NCI-H1092 (cell line): ENCODE measurements at places on chromosomes 5 and 9.

DNA sequence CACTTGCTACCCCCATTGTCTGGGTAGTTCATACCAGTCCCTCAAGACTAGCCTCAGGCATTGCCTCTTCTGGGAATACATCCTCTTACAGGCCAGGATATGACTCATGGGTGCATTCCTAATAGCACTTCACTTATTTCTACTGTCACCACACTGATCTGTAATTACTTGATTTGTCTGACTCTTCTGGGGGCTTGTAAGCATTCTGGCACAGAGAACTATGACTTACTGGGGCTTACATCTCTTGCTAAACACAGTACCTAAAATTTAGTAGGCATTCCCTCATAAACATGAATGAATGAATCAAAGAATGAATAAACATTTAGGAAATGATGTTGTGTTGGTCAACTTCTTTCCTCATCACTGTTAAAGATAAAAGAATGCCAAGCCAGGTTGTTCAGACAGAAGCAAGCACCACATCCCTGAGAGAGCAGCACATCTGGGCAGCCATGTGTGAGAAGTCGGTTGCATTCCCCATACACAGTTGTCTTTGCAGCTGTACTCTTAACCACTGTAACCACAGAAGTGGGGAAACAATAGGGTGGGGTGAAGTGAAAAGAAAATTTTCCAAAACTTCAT lies 27.6 kb downstream of the IL7R start:
- no peak for DNase-seq

DNA sequence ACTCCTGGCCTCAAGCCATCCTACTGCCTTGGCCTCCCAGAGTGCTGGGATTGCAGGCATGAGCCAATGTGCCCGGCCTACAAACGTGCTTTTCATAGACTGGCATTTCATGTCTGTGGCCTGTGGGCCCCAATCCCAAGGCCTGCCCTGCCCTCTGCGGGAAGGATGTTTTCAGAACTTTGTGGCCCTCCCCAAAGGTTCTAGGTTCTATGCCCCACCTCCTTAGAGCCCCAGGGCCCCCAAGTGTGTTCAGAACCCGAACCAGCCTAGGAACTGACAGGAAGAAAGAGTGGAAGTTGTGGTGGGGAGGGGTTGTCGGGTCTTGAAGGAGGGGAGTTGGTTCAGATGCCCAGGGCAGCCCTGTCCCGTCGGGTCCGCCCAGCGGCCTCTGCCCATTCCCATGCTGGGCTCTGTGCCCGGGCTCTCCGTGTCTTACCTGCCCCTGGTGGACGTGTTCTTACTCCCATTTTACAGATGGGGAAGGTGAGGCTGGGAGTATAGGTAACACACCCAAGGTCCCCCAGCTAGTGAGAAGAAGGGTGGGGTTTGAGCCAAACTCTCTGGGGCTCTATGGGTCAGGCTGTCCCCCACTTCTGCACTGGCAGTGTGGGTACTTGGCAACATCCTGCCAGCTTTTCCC lies 175.8 kb upstream of the IER5L start:
- DNase-seq: no peak

DNA sequence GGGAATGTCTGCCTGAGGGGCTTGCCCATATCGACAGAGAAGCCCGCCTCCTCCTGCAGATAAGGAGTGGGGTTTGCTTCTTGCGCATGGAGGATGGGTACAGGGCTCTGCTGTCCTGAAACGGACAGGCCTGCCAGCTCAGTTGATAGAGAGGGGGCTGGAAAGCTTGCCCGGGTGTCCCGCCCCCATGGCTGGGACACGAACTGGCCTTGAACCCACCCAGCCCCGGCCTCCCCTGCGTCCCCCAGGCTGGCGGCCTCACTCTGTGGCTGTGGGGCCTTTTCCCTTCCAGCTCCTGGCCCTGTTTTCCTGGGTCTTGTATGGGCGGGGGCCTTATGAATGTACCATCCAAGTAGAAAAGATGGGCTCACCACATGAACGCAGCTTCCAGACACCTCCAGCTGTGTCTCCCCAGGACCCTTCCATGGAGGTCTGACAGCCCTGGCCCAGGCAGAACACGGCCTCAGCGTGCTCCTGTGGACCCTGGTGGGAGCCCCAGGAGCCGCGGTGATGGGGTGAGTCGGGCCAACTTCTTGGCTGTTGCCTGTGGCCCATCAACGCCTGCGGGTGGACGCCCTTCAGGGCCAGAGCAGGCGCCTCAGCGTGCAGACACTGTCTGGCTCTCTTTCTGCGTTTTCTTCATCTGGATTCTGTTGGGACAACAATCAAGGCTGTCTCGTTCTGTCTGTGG lies 15.9 kb upstream of the SLC2A6 start:
- no peak for DNase-seq

DNA sequence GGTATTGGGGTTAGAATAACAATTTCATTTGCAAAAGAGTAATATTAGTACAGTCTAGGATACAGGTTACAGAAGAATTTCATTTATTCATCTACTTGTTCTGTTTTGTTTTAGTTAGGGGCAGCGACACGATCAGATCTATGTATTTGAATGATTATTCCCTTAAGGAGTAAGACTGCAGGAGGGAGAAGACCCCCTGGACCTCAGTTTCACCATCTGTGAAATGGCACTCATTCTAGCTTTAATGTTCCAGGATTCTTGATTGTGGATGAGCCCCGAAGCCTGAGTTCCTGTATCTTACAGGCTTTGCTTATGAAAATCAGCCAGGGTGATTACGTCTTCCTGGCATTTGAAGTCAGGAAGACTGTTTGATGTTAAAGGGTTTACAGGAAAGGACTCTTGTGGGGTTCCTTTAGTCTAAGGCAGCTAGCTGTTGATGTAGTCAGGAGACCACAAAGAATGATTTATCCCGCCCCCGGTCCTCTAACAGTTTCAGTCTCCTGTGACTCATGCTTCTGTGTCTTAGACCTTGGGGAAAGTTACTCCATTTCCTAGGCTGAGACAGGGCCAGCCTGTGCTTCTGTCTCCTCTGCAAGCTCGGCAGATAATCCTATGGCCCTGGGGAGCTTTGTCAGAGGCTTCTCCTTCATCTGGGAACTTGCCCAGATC lies 11.5 kb downstream of the SMIM3 start:
- DNase-seq: no peak

- DNase-seq: no peak
These were observed 146.4 kb downstream of the GCNT1 start for GRCh38 chr9:76605321-76605900.

GRCh38 chr9:36717276-36717675 lies 144.6 kb downstream of the MELK start:
- DNase-seq: no peak

DNA sequence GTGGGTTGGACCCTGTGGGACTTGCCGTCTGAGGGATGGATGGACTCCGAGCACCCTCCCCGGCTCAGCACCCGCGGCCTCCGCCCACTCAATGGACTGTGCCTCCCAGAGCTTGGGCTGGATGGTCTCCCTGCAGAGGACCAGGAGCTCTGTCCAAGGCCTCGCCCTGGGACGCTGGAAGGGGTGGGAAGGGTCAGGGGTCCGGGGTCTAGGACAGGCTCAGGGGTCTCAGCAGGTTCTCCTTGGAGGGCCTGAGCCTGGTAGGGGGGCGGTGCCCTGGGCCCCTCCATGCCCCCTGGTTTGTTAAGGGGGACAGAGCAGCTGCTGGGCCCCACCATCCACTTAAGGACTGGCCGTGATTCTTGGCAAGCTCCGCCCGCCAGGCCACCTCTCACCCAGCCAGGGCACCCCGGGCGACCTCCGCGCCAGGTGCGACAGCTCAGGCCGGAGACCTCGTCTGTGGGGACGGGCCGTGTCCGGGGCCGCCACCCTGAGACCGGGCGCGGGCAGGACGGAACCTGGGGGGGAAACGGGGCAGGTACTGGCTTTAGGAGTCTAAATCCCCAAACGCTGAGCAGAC lies 29.2 kb downstream of the EXOC3 start:
- DNase-seq: no peak

GRCh38 chr5:153632748-153633290 lies 142.3 kb downstream of the GRIA1 start:
- no peak for DNase-seq

- DNase-seq: no peak
These were observed 201.8 kb downstream of the CDH12 start for GRCh38 chr5:22651355-22651754.

DNA sequence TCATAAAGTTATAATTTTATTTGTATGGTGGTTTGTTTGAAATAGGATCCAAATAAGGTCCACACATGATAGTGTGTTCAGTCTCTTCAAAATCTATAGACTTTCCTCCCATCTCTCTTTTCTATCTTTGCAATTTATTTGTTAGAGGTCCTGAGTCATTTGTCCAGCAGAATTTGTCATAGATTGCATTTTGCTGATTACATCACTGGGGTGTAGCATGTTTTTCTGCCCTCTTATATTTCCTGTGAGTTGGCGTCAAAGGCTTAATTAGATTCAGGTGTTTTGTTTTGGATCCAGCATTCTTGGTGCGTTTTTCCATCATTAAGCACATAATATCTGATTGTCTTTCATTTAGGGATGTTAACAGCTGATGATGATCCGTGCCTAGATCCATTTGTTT lies 15.0 kb downstream of the CYFIP2 start:
- DNase-seq: no peak

GRCh38 chr5:57042524-57042931 lies 90.6 kb upstream of the MIER3 start:
- no peak for DNase-seq

GRCh38 chr5:80865551-80865950 lies 94.6 kb upstream of the RASGRF2 start:
- DNase-seq: no peak

- no peak for DNase-seq
These were observed 117.7 kb upstream of the FER start for GRCh38 chr5:108629779-108630528.

DNA sequence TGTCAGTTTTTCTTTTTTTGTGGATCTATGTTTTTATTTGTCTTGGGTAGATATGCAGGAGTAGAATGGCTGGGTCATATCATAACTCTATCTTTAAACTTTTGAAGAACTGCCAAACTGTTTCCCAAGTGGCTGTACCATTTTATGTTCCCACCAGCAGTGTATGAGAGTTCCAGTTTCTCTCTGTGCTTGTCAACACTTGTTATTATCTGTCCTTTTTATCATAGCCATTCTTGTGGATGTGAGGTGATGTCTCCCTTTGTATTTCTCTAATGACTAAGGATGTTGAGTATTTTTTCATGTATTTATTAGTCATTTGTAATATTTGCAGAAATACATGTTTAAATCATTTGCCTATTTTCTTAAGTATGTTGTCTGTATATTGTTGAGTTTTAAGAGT lies 17.4 kb upstream of the FAT2 start:
- DNase-seq: no peak

DNA sequence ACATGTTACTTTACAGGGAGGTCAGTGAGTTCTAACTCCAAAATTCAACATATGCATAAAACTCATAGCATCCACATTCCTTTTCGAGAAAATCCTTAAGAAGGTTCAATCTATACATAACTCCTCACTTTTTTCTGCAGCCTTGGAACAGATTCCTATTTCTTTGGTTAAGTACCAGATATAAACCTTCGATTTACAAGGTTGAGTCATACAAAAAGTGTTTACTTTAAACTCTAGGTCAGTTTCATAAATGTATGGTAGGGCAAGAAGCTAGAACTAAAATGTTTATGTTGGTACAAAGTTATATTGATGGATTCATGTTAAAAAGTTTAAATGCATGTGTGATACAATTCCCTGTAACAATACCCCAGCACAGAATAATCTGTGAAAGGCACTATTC lies 19.4 kb downstream of the CDKN2AIPNL start:
- DNase-seq: no peak

DNA sequence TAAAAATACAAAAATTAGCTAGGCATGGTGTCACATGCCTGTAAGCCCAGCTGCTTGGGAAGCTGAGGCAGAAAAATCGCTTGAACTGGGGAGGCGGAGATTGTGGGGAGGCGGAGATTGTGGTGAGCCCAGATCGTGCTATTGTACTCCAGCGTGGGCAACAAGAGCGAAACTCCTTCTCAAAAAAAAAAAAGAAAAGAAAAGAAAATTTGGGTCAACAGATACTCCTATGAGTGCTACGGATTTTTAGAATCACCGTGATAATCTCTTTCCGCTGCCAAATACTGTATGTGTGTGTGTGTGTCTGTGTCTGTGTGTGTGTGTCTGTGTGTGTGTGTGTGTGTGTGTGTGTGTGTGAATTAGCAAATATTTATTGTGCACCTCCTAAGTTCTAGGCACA lies 64.4 kb downstream of the ARRDC3 start:
- DNase-seq: no peak

DNA sequence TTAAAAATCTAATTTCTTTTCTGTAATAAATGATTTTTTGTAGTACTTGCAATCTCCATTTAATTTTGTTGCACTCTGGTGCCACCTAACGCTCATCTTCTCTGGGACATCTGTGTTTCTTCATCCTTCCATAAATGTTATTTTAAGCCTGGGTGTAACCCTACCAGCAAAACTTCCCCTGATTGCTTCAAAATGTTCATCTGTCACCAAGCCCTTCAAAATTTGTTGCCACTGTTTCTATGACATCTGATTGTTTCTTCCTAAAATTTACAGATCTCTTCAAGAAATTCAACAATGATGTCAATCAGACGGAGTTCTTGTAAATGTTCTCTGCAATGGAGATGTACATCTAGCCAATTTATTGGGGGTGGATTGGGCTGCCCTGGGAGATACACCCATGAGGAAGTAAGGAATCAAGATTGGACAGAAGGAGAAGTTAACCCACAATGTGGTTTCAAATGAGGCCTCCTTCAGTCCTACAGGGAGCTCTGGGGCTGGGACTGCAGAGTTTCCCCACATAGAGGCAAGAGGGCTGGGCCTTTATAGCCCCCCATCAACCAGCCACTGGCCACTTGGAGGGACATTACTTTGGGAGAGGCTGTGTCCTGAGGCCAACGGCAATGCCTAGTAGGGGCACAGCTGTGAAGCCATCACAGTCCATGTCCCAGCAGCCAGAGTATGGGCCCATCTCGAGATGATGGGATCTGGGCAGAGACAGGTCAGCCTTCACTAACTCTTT lies 23.3 kb downstream of the MCTP1 start:
- DNase-seq: no peak

GRCh38 chr9:93659044-93659836 lies 82.9 kb downstream of the PHF2 start:
- no peak for DNase-seq

GRCh38 chr5:25002371-25002770 lies 357.6 kb upstream of the CDH10 start:
- no peak for DNase-seq

- no peak for DNase-seq
These were observed 81.9 kb downstream of the ISL1 start for GRCh38 chr5:51465165-51465564.

DNA sequence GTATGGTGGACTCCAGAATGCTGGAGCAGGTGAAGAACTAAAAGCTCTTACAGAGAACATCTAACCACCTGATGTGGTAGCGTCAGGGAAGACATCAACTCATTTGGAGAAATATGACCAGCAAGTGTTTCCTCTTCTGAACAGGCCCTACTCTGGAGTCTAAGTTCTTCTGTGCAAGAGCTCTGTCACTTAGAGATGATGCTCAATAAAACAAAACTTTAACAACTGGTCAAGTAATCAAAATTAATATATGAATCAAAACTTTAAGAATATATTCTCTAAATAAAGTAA lies 85.8 kb downstream of the CYFIP2 start:
- DNase-seq: no peak

GRCh38 chr5:9015937-9016270 lies 530.0 kb downstream of the SEMA5A start:
- no peak for DNase-seq

GRCh38 chr9:70147196-70147595 lies 103.5 kb downstream of the MAMDC2 start:
- DNase-seq: no peak
